ENCODE measurements at places on chromosomes 4 and X.

DNA sequence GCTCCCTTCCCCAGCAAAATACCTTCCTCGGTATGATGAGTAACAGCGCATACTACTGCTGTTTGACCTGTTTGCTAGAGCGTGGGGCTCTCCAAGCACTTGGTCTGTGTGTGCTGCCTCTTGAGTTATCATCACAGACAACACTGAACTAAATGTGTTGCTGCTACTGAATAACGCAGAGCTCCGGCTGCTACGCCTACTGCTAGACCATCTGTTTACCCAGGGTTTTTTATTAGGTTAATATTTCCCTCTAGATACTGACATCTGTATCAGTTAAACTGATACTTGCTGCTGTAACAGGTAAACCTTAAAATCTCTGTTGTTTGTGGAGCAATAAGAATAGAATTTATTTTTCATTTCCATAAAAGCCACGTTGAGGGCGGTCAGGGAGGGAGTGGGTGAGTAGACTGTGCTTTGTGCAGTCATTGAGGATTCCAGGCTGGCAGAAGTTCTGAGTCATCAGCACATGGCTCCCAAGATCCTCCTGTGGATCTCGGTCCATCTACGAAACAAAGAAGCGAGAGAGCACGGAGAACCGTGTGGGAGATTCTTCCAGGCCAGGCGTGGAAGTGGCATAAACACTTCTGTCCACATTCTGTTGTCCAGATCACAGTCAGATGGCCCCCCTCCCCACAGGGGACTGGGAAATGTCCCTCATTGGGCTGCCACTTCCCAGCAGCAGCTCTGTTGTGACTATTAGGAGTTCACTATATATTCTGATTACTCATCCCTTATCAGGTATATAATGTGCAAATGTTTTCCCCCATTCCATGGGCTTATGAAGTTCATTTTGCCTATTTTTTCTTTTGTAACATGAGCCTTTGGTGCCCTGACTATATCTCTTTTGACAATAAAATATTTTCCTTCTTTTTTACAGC, 14.1 kb downstream of the GRK4 start:
- DNase-seq = peak; percentile 74

DNA sequence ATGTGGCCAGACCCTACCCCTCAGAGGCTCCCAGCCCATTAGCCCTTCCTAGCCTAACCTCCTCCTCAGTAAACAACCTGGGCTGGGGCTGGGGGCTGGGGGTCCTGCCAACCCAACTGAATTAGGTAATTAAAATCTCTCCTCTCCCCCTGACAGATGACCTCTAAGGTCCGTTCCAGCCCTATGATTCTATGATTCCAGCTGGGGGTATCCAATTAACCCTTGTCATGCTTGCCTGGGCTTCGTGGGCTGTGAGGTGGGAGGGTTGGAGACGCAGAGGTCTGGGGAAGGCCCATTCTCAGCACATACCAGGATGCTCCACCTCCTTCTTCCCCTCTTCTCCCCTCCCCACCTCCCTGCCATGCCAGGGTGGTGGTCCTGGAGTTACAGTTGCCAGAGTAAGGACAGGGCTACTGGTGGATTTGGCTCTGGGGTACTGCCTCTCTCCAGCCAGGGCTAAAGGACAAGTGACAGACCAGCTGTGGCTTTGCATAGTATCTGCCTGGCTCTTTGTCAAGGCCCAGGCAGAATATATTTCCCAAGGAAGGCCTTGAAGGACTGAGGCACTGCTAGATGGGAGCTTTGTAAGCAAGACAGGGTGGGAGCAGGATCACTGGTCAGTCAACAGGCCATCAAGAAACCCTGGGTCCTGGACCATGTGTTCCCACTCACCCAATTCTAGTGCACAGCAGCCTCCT, 82.1 kb downstream of the EFNB1 start:
- no peak for DNase-seq

GRCh38 chr4:94171616-94172015, 36.0 kb upstream of the SMARCAD1 start:
- DNase-seq = peak; percentile 8

GRCh38 chr4:81199831-81200230, 15.2 kb downstream of the PRKG2 start:
- no peak for DNase-seq

DNA sequence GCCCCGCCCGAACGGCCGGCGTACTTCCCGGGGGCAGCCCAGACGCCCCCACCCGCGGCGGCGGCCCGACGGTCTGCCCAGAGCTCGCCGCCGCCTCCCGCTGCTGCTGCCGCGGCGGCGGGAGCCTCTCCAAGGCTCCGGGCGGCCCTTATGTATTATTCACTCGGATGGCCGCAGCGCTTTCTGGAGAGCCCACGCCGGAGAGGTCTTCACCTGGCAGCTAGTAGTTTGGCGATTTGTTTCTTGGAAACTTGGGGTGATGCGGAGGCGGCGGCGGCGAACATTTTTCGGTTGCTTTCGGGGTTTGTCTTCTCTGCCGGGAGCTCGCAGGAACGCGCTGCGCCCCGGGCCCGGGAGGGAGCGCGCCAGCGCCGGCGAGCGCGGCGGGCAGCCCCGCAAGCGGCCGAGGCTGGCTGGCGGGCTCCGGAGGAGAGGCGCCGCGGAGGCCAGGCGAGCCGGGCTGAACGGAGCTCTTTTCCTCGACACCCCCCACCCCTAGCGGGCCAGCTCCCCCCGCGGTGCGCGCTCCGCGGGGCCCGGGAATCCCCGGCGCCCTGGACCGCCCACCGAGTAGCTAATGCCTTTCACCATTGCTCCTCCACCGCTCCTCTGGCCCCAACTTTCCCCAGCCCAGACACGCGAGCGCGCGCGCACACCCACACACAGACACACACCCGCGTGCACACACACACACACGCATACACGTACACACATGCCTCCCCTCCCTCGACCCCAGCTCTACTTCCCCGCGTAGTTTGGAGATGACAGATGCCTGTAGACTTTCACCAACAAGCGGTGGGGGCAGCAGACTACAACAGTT, 113.5 kb downstream of the DHX15 start:
- DNase-seq = no peak

- DNase-seq = no peak
These were observed 106.8 kb downstream of the ATG4A start for GRCh38 chrX:108198420-108198819.

DNA sequence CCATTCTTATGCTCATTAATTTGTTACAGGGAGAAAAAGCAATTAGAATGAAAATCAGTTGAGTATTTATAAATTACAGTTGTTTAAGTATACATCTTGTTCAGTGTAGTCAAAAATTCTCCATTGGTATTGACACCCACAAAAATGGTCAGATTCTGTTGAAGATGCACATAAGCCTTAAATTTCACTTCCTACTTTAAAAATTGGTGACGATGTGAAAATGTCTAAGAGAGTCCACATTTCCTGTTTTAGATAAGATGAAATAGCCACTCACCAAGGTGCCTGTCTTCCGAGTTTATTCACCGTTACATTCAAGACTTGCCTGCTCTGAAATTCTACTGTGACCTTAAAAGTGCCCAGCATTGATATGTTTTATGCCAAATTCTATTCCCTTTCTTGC, 93.6 kb downstream of the GPR143 start:
- DNase-seq = peak; percentile 27

DNA sequence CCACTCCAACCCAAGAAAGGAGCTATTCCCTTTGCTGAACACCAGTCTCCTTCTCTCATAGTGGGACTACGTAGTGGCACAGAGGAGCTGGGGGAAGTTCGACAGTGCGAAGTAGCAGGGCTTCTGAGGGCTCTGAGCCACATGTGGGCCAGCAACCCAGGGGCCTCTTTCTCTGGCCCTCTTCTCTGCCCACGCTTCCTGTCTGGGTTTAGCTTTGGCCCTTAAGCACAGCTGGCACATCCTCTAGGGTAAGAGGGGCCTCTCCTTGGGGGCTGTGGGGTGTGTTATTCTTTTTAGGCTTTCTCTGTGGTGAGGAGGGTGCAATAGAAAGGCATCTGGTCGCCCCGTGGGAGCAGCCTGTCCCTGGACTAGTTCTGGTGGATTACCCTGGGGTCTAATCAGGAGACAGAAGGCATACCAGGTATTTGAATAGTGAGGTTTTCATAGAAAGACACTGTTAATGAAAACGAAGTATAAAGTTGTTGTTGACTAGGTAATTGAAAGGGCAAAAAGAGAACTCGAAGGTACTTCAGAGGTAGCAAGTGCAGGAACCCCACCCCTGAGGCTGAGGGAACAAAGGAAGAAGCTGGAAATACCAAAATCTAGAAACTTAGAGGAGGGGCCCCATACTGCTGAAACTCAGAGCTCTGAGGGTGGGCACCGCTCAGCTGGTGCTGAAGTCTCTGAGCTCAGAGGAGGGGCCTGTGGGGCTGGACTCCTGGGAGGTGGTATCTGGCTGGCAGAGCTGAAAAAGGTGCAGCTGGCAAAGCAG, 151.9 kb upstream of the RPS6KA3 start:
- DNase-seq = peak; percentile 14

DNA sequence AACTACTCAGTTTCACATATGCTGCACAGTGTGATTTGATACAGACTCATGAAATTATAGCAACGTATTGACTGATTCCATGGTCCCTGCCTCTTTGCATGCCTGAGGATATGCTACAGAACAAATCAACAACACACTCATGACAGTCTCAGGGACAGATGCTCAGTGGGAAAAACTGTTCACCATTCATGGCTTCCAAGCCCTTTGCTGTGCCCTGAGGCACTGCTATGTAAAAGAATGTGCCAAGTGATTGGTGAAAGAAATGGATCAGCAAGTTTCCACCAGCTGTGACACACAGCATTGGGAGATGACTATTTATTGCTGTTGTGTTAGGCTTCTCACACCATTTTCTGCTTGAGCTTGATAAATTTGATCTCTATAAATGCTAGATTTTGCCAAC, 825.6 kb upstream of the INTU start:
- DNase-seq = no peak

DNA sequence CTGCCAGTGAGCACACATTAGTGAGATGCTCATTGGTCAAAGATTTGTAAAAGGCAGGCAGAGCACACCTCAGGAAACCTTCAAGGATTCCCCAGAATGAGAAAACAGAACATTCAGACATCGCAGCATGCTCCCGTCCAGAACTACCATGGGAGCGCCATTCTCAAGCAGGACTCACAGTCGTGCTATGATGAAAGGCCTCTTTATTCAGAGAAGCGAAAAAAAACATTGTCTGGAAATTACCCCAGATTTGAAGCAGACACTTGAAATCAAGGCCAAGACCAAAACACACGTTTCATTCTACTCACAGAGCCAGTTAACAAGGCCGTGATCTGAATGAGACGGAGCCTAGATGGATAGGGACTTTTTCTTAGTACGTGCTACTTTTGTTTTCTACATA, 961.8 kb upstream of the TENM3 start:
- DNase-seq = no peak

DNA sequence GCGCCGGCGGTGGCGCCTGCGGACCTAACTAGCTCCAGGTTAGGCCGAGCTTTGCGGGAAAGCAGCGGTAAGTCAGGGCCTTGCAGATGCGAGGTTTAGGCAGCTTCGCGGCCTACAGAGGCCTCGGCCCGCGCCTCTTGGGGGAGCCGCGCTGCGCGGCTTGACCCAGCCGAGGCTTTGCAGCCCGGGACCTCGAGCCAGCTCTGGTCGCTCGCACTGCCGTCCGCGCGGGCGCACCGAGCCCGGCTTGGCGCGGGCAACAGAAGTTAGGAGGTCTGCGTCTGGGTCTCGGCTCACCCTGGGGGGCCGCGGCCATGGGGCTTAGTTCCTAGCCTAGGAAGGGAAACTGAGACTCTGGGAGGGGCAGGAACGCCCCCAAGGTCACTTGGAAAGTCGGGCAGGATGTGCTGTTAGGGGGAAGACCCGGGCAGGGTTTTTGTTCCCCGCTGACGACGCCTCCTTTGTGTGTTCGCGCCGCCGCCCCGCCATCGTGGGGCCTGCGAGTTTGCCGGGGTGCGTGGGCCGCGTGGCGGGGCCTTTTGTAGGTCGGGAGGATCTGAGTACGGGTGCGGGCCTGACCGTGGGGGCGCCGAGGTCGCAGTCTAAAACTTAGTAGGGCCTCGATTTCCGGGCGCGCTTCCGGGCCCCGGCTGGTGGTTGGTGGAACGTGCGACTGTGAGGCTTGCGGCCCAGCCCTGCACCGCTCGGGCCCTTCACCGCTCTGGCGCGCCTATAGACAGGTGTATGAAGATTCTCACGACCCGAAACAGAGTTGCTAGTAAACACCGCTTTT, 482 bp downstream of the RNF4 start:
- DNase-seq = peak; percentile 50

GRCh38 chrX:135302269-135302873, 6.9 kb upstream of the ETDC start:
- no peak for DNase-seq

DNA sequence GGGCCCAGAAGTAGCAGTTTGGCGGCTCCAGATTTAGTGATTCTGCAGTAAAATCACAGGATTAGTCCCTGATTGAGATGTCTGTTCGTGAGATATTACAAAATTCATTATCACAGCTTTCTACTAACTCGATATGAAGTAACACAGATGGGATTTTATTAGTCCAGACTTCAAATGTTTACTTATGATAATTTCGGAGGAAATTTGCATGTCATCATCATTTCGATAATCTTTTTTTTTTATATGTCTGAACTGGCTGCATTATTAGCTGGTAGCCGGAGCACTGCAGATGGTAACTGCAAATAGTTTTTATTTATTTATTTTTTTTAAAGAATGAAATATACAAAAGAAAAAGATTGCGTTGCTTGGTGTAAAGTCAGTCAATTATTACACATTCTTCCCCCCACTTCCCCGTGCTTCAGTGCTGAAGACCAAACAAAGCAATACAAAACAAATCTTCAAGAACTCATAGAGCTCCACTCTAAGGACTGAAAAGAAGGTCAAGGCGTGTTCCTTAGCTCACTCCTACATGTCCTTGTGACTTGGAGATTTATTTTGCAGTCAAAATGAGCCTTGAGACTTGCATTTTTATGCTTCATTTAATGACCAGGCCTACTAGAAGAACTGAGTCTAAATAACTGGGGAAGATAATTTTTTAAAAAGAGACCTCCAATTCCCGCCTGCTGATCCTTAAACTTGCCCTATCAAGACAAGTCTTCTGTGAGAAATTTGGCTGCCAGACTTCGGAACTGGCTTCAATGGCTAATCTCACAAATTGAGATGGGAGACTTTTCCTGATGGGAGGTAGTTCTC, 11.7 kb upstream of the PITX2 start:
- no peak for DNase-seq

- DNase-seq = no peak
These were observed 6.0 kb upstream of the PDGFC start for GRCh38 chr4:156977435-156978160.

- no peak for DNase-seq
These were observed 13.4 kb upstream of the ADH4 start for GRCh38 chr4:99157478-99157935.

- DNase-seq = no peak
These were observed 36.7 kb downstream of the QRFPR start for GRCh38 chr4:121344098-121344497.

GRCh38 chrX:42673301-42673810, 104.6 kb downstream of the PPP1R2C start:
- DNase-seq = no peak

Measured in inflammatory macrophage treated with lipopolysaccharide for 4 hours (primary cell).